ENCODE measurements at places on chromosomes 4 and X. TPM values are rescaled to one million over a fixed set of nuclear protein-coding genes. Genes with fewer than 3 reads are reported as not detected.

EMCN gene
- total RNA-seq = 0.49 TPM

NXT2 gene
- 12.5 TPM for total RNA-seq

UGT2B11 gene
- not detected for total RNA-seq

GAGE12E gene
- total RNA-seq = not detected

TLR8 gene
- total RNA-seq = not detected

Measured in hair follicle dermal papilla cell (primary cell).